ENCODE measurements at places on chromosomes 13 and 19. TPM values are rescaled to one million over a fixed set of nuclear protein-coding genes. Genes with fewer than 3 reads are reported as not detected.

CALR3 gene
- not detected for polyA plus RNA-seq

KLK15 gene
- not detected for polyA plus RNA-seq

GPR18 gene
- not detected for polyA plus RNA-seq

NOVA2 gene
- 4.6 TPM for polyA plus RNA-seq

ZNF548 gene
- polyA plus RNA-seq, result 20.3 TPM

TEX29 gene
- polyA plus RNA-seq, result 0.53 TPM

MAP4K1 gene
- polyA plus RNA-seq, result 5.2 TPM

FFAR3 gene
- polyA plus RNA-seq, result 0.13 TPM

ELSPBP1 gene
- polyA plus RNA-seq, result not detected

TLE6 gene
- 0.78 TPM for polyA plus RNA-seq

All from muscle of arm (tissue), 14 donors.